ENCODE measurements at places on chromosomes 2 and 18.

DNA sequence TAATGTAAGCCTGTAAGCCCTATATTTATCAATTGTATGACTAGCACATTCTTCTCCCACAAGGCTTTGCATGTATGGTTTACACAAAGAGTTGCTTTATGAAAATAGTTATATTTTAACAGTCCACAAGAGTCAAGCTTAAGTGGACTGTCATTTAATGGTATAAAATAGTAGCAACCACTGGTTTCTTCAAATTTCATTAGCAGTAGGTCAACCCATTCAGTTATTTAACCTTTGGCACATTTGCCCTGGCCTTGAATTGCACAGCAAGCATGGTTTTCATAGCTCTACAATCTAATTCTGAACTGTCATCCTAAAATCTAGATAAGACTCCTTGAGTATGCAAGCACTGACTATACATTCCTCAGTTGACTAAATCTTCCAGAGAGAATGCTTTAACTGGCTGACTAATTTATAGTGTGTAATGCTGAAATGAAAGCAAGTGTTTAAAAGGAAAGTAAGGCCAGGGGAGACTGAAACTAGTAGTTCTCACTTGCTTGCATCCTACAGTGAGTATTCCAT, 1.8 kb downstream of the DPP4 start:
- DNase-seq = no peak

GRCh38 chr2:134479696-134480330, 225.9 kb downstream of the MGAT5 start:
- no peak for DNase-seq

- DNase-seq = no peak
Observed at GRCh38 chr2:239159476-239159911, 241.3 kb downstream of the HDAC4 start.

DNA sequence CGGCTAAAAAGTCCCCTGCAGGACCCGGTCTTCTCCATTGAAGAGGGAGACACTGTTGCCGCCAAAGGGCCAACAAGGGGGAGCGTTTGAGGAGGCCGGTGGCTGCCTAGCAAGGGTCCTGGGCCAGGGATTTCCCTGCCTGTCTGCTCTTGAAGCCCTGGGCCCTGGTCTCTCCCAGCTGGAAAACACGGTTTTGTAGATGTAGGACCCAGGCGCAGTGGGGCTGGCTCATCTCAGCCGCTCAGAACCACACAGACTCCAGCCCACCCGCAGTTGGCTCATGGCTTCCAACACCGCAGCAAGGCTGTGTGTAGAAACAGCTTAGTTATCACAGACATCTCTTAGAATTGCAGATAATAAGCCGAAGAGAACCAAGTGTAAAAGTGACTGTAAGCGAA, 57.1 kb upstream of the TWIST2 start:
- DNase-seq = no peak

DNA sequence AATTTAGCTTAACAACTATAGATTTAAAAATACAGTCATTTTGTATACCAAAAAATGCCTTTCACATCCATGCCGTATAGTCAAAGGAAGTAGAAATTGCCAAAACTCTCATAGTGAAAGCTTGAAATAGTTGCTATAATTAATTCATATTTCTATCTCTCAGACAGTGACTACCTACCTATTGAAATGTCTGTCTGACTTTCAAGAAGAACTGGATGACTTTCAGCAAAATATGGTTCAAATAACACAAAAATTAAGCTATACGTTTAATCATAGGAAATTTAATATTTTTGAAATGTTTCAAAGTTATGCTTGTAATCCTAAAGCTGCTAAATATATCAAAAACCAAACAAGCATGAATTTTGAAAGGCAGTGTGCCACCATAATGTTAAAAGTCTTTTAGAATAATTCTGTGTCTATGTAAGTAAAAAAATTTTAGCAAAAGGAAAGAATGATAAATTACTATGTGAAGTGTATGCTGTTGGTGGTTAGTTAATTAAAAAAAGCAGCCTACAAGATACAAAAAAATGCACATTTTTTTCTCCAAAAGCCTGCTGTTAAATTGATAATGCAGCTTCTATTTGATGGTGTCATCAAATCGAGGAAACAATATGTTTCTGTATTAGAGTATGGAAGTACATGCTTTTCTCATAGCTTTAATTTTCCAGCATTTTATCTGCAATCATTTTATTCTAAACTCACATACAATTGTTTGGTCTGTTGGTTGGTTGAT, 57.7 kb upstream of the ST6GAL2 start:
- no peak for DNase-seq

DNA sequence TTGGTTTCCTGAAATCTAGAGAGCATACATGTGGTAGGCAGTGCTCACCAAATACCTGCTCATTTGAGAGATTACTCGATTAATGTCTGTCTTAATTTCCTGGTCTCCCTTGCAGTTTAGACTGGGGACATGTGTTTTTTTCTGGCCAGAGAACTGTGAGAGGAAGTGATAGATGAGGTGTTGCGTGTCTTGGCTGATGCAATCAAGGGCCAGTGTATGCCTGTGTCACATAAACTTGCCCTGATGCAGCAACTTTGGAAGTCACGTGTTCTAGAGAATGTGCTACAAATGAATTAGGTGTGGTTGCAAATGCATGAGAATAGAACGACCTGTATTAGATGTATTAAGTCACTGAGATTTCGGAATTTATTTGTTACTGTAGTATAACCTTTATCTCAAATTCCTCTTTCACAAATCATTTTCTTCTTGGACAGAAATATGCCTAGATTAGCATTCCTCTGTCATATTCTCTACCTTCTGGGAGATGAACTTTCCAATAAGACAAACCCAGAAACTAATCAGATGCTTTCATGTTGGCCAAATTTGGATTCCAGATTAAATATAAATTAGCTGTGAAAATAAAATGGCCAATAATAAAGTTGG, 9.9 kb upstream of the IL1A start:
- no peak for DNase-seq

GRCh38 chr2:151009437-151010175, 252.1 kb downstream of the RBM43 start:
- no peak for DNase-seq

DNA sequence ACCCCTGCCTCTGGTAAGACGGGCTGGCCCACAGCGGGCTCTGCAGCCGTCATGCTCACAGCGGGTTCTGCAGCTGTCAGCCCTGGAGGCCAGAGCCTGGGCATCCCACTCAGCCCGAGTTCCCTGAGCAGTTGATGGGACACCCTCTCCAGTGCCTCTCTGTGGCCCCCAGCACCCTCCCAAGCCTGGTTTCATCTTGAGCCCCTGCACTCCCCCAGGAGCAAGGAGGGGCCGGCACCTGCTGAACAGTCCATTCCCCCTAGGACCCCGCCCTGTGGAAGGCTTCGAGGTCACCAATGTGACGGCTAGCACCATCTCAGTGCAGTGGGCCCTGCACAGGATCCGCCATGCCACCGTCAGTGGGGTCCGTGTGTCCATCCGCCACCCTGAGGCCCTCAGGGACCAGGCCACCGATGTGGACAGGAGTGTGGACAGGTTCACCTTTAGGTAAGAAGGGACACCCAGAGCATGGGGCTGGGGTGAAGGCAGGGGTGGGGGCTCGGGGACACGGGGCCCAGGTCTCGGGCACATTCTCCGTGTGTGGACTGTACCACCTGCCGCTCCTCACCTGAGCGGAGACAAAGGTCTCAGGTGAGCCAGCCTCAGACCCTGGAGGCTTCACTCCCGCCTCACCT, 34.5 kb downstream of the MTERF4 start:
- DNase-seq = no peak

- DNase-seq = no peak
Observed at GRCh38 chr2:236767941-236768340, 198.3 kb downstream of the ACKR3 start.

DNA sequence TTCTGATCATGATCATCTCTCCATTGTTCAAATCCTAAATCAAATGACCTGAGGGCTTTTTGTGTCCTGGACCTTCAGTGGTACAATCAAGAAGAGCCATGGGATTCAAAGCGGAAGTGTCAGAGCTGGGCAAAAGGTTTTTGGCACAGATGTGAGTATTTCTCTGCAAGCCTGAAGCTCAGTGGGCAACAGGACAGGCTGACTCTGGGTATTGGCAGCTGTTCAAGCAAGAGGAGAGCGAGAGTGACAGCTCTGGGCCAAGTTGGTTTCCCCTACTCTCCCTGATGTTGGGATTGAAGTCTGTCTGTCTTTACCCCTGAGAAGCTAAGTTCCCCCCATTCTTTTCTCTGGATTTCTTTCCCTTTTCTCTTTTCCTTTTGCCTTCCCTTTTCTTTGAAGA, 33.3 kb downstream of the DSEL start:
- no peak for DNase-seq
